ENCODE measurements at places on chromosomes 5 and 9.

GRCh38 chr9:93290495-93291434 is 106.8 kb downstream of the WNK2 start:
- no peak for DNase-seq

DNA sequence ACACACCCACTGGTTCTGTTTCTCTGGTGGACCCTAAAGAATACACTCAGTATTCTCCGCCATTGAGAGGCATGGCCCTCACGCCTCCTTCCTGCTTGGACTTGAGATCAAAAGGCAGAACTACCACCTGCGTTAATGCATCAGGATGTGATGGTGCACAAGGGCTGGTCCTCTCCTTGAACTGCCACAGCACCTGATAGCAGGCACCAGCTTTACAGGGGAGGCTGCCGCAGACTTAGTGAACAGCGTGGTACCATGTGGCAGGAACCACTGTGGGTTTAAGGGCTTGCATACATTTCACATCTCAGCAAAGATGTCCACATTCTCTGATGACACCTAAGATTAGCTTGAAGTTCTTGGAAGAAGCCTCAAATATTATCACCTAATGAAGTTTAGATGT is 208.7 kb downstream of the GADD45G start:
- no peak for DNase-seq

DNA sequence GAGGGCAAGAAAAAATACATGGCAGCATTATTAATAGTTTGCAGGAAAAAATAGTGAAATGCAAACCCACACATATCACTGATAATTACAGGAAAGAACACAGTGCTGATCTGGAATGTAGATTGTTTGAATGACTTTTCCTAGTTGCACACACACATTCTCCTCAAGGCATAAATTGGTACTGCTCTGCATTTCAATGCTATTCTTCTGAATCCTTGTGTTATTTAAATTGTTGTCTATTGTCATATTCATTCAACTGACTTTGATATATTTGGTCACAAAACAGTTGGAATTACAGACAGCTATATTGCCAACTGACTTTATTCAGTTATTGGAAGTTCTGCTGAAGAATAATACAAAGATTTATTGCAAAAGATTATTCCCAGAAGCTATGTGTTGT is 139.5 kb downstream of the CDH10 start:
- no peak for DNase-seq

- no peak for DNase-seq
These were observed 19.2 kb downstream of the BHMT start for GRCh38 chr5:79130781-79131180.

DNA sequence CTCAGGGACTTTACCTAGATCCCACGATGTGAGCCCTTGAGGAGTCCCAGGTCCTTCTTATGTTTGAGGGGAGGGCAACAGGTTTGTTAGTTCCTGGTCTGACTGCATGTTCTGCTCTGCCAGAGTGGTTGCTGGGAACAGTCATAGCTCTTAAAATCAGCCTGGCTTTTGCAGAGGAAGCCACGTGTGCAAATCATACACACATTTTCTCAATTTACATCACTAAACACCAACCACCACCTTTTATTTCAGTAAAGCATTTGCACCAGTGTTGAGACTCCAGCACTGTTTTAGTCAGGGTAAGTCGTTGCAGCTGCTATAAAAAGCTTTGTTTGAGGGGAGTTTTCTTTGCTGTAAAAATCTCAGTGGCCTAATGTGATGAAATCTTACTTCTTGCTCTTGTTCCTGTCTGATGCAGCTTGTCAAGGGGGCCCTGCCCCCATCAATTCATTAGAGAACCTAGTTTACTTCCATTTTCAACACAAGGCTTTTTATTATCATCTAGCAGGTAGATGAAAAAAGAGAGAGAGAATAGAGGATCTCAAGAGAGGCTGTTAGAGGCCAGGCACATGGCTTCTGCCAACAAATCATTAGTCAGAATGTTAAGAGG is 70.3 kb upstream of the VCAN start:
- DNase-seq = no peak

GRCh38 chr5:125115195-125115525 is 368.7 kb upstream of the ZNF608 start:
- DNase-seq = no peak

GRCh38 chr5:148374690-148375360 is 8.9 kb upstream of the FBXO38 start:
- DNase-seq = no peak

DNA sequence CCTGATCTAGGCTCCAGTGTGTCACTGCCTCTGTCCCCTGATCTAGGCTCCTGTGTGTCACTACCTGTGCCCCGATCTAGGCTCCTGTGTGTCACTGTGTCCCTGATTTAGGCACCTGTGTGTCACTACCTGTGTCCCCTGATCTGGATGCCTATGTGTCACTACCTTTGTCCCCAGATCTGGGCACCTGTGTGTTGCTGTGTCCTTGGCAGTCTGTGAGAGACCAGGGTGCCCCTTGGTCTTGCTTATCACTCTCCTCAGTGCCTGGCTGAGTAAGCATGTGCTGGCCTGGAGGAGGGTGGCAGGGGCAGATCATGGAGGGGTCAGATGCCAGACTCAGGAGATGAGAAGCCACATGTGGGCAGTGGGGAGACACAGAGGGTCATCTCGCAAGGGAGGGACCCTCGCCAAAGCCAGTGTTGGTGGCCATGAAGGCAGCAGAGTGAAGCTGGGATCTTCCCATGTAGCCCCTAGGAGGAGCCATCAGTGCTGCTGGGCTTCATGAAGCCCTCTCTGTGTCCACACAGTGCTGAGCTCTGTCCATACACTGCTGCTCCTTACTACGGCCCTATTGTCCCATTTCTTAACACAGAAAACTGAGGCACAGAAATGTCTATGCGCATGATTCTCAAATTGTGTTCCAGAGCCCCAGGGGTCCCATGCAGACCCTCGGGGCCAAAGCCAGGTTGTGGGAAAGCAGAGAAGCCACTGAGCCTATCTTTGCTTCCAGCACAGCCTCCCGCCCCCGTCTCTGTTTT is 15.5 kb downstream of the OLFML2A start:
- DNase-seq = no peak

DNA sequence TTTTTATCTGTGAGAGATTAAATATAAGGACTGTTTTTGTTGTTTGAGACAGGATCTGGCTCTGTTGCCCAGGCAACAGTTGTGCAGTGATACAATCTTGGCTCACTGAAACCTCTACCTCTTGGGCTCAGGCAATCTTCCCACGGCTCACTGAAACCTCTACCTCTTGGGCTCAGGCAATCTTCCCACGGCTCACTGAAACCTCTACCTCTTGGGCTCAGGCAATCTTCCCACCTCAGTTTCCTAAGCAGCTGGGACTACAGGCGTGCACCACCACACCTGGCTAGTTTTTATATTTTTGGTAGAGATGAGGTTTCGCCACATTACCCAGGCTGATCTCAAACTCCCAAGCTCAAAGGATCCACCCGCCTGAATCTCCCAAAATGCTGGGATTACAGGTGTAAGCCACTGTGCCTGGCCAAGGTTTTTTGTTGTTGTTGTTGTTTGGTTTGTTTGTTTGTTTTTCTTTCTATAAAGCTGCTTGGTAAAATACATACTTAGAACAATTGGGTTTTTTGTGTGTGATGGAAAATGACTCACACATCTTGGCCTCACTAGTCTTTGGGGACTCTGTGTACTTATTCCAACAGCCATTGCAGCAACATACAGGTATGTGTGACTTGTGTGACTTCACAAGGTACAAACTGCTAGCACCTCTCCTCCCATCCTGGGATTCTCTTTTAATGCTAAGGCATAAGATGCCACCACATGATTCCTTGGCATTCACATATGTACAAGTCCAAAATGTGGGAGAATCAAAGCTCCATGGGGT is 36.5 kb upstream of the RASA1 start:
- DNase-seq = no peak

- no peak for DNase-seq
These were observed 26.8 kb upstream of the MVB12B start for GRCh38 chr9:126299706-126300276.

DNA sequence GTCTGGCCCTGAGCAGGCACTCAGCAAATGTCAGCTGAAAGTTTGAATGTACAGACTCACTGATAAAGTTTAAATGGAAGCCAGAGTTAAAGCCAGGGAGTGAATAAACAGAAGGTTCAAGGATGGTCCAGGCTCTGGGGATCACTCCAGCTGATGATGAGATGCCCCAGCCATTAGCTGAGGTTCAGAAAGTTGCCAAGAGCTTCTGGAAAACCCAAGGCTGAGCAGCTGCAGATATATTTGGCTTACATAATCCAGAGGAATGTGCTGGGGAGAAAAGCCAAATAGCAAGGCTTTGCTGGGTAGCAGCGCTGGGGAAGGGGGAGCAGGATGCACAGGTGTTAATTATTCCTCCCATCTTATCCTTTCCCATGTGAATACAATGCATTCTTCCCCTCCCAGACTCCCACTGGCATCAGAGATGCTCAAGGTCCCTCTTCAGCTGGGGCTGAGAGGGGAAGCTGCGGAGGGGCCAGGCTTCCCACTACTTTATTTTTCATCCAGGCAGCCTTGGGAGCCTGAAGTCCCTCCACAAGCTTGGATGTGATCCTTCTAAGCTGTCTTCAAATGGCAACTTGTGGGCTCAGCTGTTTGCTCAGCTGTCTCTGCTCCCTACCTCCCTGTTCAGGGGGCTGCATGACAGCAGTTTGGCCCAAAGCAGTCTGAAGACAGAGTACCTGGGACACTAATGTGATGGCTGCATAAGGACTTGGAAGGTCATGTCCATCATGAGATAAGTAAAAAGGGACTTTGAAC is 341.2 kb downstream of the TRIM32 start:
- DNase-seq = no peak

GRCh38 chr5:89396278-89396954 is 513.4 kb upstream of the MEF2C start:
- no peak for DNase-seq

GRCh38 chr9:108012886-108013665 is 523.5 kb upstream of the KLF4 start:
- no peak for DNase-seq

GRCh38 chr9:118640836-118641560 is 728.2 kb downstream of the BRINP1 start:
- no peak for DNase-seq

DNA sequence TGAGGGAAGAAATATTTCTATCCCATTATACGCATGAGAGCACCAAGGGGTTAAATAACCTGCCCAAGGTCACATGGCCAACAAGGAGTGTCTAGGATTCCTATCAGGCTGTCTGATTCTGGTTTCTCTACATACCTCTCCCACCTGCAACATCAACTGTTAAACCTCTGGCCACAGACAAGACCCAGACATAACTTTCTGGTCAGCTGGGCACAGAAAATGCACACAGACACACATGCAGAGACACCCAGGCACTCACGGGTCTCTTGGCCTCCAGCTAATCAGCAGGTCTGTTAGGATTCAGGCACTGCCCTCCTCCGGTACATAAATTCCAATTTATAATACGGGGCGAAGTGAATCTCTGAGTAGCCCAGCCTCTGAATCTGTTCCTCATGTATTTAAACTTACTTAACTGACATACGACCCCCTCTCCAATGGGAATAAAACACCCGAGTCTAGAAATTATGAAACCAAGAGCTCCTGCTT is 1.5 kb downstream of the SEPTIN8 start:
- no peak for DNase-seq

- no peak for DNase-seq
These were observed 154.2 kb upstream of the TNPO1 start for GRCh38 chr5:72662305-72662704.

DNA sequence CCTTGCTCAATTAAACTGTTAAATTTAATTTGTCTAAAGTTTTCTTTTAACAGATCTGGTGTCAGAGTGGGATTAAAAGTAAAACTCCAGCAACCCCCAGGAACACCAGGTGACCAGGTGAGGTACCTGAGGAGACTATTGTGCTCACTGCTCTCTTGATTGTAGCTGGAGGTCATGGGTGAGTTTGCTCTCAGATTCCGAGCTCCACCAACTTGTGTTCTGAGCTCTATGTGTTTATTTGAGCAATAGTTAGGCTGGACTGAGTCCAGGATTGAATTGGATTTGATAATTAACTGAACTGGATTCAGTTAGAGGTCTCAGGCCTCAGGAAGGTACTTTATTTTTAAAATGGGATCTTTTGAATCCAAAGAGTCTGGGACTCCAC is 17.9 kb upstream of the SCGB3A2 start:
- no peak for DNase-seq

- DNase-seq = no peak
These were observed 4.1 kb downstream of the CCDC69 start for GRCh38 chr5:151219789-151220188.

DNA sequence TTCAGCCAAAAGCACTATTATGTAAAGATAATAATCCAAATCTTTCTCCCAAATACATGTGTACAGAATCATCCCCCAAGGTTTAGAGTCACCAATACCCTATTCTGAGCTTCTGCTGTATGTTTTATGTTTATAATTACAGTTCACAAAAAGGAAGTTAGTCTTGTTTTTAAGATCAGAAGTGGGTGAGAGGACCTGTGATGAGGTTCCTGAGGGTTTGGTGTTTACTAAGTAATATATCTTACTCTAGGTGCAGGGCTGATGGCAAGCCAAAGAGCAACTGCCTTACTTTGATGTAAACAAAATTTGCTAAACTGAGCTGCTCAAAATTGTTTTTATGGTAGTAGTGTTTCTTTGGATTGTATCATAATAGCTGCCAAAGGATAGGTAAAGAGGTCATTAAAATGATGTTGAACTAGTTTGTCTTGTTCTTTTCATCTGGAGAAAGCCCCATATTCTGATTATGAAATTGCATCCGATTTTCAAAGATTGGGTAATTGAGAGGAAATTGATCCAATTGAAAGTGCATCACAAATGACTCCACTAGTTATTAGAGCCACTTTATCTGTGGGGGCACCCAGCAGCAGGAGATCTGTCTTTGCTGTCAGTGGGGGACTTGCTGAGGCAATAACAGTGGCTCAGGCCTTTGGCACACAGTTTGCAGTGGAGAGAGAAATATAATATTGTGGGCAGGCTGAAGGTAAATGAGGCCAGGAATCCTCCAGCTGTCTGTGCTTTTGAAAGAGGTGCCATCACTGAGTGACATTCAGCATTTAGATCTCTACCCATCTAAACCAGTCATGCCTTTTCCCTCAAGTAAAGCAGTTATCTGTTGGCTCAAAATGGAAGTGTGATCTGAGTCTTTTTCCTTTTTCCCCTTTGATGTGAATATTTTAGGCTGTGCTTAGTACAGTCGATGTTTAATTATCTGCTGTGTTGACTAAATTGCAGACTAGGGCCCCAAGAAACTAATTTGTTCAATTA is 14.1 kb downstream of the TRIM32 start:
- DNase-seq = no peak

- no peak for DNase-seq
These were observed 29.2 kb upstream of the C9orf57 start for GRCh38 chr9:72089451-72090130.

GRCh38 chr9:113858282-113858681 is 17.8 kb upstream of the ZNF618 start:
- DNase-seq = no peak
